Effector memory CD8-positive, alpha-beta T cell (primary cell): ENCODE measurements at places on chromosomes 4 and X.

- DNase-seq = no peak
These were observed 34.3 kb downstream of the MTM1 start for GRCh38 chrX:150602743-150603142.

DNA sequence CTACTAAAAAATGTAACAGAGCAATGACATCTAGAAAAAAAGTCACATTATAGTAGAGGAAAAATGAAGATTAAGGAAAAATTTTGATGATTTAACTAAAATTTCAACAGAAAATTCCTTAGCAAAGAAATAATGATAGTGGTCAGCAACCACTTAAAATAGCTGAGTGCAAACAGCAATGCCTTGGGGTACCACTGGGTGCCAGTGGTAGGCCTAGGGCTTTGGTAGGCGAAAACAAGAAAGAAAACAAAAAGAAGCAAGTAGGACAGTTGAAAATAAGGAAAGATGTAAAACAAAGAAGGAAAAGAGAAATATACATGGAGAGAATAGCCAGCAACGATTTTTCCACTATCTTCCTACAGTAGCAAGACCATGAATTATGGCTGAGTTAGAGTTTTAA lies 313.5 kb upstream of the IRS4 start:
- DNase-seq = no peak

GRCh38 chrX:49949961-49950360 lies 27.6 kb downstream of the CLCN5 start:
- DNase-seq = no peak

DNA sequence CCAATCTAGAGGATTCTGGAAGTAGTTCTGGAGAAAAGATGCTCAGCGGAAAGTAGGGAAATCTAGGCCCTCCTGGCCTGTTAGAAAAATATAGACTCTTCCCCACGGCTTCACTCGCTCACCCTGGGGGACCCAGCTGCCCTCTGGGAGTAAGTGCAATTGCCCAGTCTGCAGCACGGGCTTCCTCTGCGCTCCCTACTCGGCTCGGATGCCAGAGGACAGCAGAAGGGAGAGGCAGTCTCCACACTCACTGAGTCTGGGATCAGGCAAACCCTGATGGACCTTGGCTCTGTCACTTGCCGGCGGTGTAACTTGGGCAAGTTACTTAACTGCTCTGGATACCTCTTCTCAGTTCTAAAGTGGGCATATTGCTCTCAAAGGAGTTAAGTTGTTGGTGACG lies 2.1 kb downstream of the SHISA3 start:
- no peak for DNase-seq

DNA sequence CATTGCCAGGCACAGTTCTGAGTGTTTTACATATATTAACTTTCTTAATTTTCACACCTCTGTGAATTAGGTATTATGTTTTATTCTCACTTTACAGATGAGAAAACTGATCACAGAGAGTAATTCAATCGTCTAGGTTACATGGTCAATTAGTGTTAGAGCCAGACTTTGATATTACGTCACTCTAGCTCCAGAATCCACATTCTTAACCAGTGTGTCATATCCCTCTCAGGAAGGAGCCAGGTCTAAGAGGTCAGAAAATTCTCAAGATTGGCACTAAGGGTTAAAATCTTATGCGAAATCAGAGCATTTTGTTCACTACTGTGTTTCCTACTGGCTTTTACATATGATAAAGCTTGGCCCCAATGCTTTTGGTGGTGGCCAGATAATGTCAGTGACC lies 7.4 kb downstream of the DMP1 start:
- no peak for DNase-seq

- no peak for DNase-seq
These were observed 119.3 kb downstream of the CRLF2 start for GRCh38 chrX:1093121-1093520.

DNA sequence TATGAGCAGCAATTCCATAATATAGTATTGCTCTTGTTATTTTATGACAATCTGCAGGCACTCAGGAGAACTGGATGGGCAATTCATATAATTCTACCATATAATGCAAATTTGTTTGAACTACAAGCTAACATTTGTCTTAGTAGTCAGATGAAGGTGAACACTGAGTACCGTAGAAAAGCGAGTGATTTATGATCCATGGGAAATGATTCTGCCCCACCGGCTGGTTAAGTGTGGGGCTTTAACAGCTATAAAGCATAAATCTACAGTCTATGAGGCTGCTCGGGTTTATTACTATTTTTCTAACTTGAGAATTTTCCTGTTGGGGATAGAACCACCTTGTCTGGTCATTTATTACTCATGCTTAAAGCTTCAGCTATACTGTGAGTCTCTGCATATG lies 275.5 kb downstream of the PCDH10 start:
- DNase-seq = no peak

- DNase-seq = no peak
These were observed 126.3 kb downstream of the RAPGEF2 start for GRCh38 chr4:159229164-159229563.

GRCh38 chr4:86092684-86093083 lies 267.2 kb downstream of the MAPK10 start:
- no peak for DNase-seq

- no peak for DNase-seq
These were observed 243.0 kb upstream of the FSTL5 start for GRCh38 chr4:162406637-162407365.

GRCh38 chrX:45747905-45748304 lies 547.2 kb upstream of the DIPK2B start:
- DNase-seq = no peak

GRCh38 chr4:74531963-74532794 lies 87.2 kb downstream of the AREG start:
- no peak for DNase-seq
